ENCODE measurements at places on chromosomes 2 and 18.

GRCh38 chr2:49770919-49771318 is 616.6 kb upstream of the FSHR start:
- no peak for DNase-seq

DNA sequence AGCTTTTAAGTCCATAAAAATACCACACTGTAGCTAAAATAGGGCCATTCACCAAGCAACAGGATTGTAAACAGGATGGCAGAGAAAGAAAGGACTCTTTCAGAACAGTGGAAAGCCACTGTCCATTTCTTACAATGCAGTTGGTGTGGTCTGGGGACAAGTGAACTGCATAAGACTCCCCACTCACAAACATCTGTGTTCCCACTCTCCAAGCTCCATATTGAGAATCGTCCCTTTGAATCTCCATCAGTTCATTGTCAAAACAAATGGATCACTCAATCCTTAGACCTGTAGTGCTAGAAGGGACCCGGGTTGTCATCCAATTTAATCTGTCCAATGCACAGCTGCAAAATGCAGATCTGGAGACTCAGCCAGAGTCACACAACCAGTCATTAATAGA is 347.4 kb upstream of the KLHL29 start:
- no peak for DNase-seq

DNA sequence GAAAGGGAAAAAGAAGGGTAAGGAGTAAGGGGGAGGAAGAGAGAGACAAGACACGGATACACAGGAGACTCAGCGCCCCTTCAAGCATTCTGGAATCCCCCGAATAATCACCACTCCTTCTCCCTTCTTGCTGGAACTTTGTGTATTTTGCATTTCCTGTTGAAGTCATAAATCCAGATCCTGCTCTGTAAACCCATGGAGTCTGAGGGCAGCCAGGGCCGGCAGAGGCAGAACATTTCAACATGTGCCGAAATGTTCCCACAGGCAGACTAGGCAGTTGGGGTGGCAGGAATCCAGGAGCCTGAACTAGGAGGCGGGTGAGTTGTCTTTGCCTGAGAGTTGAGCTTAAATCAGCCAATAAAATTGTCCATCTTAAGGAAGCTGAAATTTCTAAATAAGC is 193.1 kb downstream of the SH3RF3 start:
- no peak for DNase-seq

DNA sequence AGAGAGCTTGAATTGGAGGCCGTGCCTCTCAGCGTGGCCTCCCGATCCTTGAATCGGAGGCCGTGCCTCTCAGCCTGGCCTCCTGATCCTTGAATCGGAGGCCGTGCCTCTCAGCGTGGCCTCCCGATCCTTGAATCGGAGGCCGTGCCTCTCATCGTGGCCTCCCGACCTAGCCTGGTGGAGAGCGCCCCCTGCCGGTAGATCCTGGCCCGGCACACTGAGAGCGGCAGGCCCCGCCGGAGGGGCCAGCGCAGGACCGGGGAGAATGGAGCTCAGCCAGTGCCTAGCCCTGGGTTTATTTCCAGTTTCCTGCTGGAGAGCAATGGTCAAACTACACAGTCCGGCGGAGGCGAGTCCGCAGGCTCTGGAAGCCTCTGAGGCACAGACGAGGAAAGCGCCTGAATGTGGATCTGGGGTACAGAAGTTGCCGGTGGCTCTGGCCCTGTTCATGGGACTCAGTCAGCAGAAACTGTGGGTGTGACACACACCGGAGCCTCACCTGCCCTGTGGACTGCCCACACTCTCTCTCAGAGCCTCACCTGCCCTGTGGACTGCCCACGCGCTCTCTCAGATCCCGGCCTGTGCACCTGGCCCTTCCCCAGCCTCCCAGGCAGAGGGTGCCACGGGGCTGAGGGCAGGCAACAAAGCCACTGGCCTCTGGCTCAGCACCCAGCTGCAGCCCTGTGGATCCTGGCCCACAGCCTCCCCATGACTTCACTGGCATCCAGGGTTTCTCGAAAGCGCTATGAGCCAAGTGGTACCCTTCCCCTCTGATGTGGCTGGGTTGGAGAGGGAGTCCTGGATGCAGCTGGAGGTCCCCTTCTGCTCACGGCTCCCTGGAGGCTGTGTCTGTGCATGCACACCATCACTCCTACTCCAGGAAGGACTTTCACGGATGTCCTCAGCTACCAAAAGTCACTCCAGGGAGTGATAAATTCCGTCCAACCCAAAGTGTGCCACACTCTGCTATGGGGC is 1.5 kb downstream of the IL36B start:
- DNase-seq = no peak

- DNase-seq = no peak
These were observed 50.7 kb downstream of the DYNAP start for GRCh38 chr18:54641734-54642133.

- DNase-seq = no peak
These were observed 62.9 kb upstream of the CTIF start for GRCh38 chr18:48475635-48476549.

DNA sequence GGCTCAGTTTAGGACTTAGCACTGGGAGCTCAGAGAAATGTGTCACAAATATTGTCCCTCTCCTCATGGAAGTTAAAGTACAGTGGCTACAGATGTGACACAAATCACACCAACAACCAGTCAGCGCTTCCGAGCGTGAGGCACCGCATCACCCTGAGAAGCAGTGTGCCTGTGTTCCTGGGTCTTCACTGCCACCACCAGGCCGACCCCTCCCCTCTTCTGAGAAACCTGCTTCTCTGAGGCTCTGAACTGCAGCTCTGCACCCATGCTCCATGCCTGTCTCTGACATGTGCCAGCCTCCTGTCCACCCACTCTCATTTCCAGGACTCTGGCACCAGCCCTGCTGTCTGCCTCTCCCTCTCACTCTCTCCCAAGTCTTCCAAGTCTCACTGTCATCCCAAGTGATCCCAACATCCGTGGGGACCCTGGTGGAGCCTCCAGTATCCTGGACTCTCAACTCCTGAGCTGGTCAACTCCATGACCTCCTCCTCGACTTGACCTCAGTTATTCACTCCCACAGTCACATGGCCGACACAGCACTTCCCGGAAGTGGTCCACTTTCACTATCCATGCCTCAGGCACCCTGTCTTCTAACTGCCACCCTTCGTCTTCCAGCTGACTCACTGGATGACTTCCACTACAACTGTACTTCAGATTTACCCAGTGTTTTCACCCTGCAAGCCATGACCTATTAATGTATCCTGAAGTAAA is 73.5 kb downstream of the FBXO15 start:
- DNase-seq = no peak

DNA sequence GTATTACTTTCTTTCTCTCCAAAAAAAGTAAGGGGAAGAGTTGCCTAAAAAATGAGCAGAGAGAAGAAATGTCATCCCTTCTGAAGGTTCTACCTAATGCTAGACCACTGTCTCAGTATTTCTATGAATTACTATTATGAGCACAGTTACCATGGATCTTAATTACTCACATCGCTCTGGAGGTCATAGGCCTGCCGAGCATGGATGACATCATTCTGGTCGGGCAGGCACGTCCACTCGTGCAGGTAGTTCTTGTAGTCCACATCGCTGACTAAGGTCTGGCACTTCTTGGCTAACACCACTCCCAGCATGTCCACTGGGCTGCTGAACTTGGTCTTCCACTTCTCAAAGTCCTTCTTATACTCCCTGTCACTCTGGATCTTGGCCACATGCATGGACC is 106.9 kb downstream of the NEB start:
- no peak for DNase-seq

GRCh38 chr2:33069894-33070651 is 123.3 kb downstream of the LTBP1 start:
- no peak for DNase-seq

DNA sequence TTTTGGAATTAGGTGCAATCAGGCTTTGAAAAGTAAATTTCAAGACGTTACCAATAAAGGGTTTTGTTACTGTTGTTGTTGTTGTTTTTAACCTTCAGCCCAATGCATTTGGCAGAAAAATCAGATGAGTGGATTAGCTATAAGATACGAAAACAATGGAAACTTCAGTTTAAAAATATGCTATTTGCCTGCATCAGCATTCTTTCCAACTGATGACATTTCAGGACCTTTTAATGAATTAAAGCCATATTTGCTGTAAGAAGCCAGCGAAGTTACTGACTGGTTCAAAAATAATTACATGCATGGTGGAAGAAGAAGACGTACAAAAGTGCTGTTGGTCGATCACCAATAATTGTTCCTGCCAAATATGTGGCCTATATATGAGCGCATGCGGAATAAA is 639.3 kb upstream of the SOX11 start:
- DNase-seq = no peak

DNA sequence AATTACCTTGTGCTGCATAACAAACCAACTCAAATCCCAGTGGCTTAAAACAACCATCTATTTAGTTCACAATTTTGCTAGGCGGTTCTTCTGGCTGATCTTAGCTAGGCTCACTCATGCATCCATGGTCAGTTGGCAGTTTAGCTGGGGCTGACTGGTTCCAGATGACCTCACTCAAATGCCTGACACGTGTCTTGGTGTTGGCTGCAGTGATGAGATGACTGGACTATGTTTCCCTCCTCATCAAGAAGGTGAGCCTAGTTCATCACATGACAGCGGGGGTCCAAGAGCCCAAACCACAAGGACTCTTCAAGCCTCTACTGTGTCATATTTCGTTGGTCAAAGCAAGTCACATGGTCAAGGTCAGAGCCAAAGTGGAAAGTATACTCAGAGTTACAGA is 42.7 kb upstream of the ACTR3 start:
- DNase-seq = no peak

DNA sequence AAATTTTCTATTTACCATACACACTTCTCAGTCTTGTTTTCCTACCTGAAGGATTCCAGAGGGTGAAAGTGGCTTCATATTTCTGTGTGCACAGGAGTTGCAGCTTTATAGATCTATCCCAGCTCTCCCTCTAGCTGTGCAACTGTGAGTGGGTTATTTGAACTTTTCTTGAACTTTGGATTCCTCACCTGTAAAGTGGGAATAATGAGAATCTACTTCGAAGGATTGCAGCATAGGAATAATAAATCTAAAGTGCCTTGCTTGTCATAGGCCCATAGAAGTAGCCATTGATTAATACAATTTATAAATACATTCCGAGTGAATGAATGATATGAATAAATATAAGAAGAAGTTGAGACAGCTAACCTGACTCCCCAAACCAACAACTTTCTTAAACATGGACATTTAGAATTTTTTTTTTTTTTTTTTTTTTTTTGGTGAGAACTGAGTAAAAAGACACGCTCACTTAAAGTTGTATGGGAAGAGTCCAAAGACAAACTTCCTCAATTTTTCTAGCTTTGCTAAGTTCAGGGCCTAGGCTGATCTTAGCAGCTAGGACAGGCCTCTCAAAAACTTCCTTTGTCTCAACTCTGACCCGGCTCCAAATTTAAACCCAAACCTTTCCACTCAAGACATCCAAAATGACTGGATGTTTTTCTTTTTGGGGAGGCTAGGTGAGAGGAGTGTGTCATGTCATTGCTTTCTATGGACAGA is 203.3 kb upstream of the FBXO11 start:
- no peak for DNase-seq

GRCh38 chr2:121254748-121255147 is 30.3 kb downstream of the TFCP2L1 start:
- no peak for DNase-seq

GRCh38 chr18:74803117-74803516 is 205.4 kb downstream of the ZNF407 start:
- no peak for DNase-seq

GRCh38 chr18:80259610-80260009 is 12.3 kb upstream of the PARD6G start:
- no peak for DNase-seq

DNA sequence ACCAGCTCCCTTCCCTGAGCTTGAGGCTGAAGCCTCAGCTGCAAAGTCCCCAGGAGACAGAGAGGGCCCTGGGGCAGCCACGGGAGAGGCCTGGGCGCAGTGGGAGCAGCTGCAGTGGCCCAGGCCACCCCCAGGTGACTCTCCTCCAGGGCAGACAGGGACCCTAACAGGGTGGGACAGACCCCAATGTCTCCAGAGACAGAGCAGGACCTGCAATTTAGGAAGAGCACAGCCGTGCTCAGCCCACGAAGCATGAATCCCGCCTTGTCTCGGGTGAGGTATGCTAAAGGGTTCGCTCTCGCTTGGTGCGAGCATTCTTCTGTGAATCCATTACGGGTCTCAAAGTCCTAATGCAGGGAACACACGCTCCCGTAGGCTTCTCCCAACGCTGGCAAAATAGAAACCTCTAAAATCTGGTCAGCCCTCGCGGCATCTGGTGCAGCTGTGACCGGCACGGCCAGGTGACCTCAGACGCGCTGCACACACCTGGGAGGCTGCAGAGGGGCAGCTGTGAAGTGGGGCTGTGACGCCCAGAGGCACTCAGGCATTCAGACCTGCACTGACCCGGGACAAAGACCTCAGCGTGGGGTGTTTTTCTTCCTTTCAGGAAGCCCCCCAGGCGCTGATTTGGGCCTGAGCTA is 12.6 kb downstream of the MBP start:
- no peak for DNase-seq

DNA sequence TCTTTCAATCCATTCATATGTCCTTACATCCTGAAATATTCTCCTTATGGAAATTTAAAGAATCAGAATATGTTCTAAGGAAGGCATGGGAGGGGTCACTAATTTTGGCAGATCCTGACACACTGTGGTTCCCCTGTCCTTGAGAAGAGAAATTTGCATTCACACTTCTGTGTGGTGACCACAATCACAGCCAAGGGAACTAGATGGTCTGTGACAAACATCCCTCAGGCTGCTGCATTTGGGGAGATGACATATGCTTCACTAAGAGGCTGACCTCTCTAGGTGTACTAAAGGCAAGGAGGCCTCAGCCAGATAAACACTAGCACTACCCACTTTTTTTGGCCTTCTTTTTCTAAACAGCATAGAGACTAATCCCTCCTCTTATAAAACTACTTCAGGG is 129.6 kb downstream of the MREG start:
- DNase-seq = no peak

- DNase-seq = no peak
These were observed 31.4 kb upstream of the CHN1 start for GRCh38 chr2:175036582-175037018.

GRCh38 chr2:117918608-117919007 is 95.3 kb downstream of the CCDC93 start:
- no peak for DNase-seq

GRCh38 chr2:36406296-36406695 is 50.7 kb downstream of the CRIM1 start:
- DNase-seq = no peak

DNA sequence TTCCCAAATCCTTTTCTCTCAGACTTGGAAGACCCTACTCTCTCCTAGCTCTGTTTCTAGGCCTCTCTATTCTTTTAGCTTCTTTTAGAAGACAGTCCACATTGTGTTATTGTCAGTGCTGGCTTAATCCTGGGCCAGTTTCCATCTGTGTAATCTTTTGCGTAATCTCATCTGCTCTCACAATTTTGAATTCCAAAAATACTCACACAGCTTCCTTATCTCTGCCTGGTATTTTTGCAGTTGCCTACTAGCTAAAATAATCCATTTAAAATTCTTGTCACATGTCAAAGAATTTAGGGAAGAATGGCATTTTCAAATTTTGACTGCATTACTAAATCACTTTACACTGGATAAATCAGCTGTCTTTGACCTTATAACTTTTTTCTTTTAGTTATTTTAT is 200.6 kb upstream of the MEX3C start:
- no peak for DNase-seq

All from activated T-helper 2 cell treated with anti-CD3 and anti-CD28 coated beads, Interferon-gamma antibody, Interleukin-2, Interleukin-4, amounts not matched to agents 10 μg/mL and 5 μg/mL and 100 μg/mL, durations not matched to agents 14 hours and 24 hours and 36 hours (primary cell).